H7 (cell line): ENCODE measurements at places on chromosomes 4 and X.

- no peak for DNase-seq
Observed at GRCh38 chr4:179597301-179597700, 2155.1 kb upstream of the AGA start.

GRCh38 chrX:71603618-71604017 lies 14.7 kb downstream of the CXCR3 start:
- DNase-seq = no peak

GRCh38 chr4:107034091-107034995 lies 1.8 kb downstream of the DKK2 start:
- DNase-seq = peak; percentile 68

GRCh38 chrX:17747692-17748091 lies 10.4 kb downstream of the SCML1 start:
- no peak for DNase-seq

DNA sequence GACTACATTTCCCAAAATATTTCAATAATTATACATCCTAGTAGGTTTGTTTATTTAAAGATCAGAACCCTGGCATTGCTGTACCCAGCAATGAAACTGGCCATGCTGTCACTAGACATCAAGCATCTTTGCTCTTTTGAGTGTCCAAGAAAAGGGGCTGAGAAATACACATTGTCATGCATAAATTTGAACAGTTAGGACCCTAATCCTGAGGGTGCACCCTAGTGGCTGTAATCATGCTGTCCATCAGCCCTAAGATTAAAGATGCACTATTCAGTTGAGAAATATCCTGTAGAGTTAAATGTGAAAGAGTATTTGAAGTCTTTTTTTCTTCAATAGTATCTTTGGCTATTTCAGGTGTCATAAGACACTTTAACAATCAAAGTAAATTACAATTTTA lies 108.8 kb downstream of the NFKB1 start:
- no peak for DNase-seq

GRCh38 chr4:7054106-7054880 lies 11.1 kb downstream of the TADA2B start:
- DNase-seq = no peak
